ENCODE measurements at places on chromosomes 3 and 15. TPM values are rescaled to one million over a fixed set of nuclear protein-coding genes. Genes with fewer than 3 reads are reported as not detected.

The SNTN gene
- total RNA-seq = not detected

The CCDC39 gene
- total RNA-seq = not detected

GRCh38 chr3:114436182-114436581 lies 142.4 kb downstream of the TIGIT start:
- no peak for DNase-seq

The UROC1 gene
- not detected for total RNA-seq

The LAMB2 gene
- 365 TPM for total RNA-seq

The TMEM39A gene
- total RNA-seq = 56.5 TPM

GRCh38 chr3:127809211-127809610 lies 13.1 kb downstream of the MGLL start:
- no peak for DNase-seq

- no peak for DNase-seq
These were observed 123.5 kb downstream of the NUP210 start for GRCh38 chr3:13296662-13297061.

The ALDH1A2 gene
- 2.2 TPM for total RNA-seq

All from PC-3 (cell line).